Karpas-422 (cell line): ENCODE measurements at places on chromosomes 16 and 17. TPM values are rescaled to one million over a fixed set of nuclear protein-coding genes. Genes with fewer than 3 reads are reported as not detected.

Gene KRT12
- not detected in 2 replicates for total RNA-seq

Gene MYH3
- total RNA-seq, result 1.0 and 1.7 TPM in 2 replicates

DNA sequence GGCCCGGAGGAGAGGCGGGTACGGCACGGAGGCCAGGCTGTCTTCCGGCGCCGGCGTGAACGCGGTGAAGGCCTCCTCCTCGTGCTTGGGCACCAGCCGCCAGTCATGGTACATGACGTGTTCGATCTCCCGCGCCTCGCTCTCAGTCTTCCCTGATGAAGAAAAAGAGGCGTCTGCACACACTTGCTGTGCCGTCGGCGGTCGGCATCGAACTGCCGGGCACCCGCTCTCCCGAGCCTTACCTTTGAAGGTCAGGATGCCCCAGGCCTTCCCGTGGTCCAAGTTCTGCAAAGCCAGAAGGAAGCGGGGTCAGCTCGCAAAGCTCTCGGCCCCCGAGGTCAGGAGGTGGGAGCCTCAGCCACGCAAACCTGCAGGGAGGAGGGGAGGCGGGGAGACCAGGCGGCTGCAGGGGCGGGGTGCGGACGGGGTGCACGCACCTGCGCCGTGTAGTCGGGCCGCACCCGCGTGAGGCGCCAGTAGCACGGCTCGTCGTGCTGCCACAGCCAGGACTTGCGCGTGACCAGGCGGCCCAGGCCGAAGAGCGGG is at the start of gene EME2:
EME2 (plus strand) TSS at position 449 of the 546 bp plus-strand sequence. CDS start 418 bp downstream, outside the sequence.
- DNase-seq, result peak; percentile 79

DNA sequence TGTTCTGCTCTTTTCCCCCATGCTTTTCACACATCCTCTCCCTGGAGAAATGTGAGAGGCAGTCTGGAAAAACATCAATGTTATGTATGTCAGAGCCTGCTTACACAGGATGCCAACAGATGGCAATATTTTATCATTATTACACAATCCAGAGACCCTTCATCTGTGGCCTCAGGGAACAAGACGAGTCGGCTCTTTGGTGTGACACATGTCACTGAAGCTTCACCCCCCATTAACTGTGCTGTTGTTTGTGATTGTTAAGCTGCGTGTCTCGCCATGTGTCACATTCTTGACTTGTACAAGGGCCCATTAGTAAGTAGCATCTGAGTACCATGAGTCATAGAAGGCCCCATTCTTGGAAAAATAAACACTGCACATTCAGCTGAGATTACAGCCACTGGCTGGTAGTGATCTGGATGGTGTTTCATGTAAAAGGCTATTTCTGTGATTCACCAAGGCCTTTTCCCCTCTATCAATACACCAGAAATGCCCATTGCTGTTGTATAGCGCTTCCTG is 682.1 kb upstream of the SOX9 start:
- DNase-seq, result no peak

DNA sequence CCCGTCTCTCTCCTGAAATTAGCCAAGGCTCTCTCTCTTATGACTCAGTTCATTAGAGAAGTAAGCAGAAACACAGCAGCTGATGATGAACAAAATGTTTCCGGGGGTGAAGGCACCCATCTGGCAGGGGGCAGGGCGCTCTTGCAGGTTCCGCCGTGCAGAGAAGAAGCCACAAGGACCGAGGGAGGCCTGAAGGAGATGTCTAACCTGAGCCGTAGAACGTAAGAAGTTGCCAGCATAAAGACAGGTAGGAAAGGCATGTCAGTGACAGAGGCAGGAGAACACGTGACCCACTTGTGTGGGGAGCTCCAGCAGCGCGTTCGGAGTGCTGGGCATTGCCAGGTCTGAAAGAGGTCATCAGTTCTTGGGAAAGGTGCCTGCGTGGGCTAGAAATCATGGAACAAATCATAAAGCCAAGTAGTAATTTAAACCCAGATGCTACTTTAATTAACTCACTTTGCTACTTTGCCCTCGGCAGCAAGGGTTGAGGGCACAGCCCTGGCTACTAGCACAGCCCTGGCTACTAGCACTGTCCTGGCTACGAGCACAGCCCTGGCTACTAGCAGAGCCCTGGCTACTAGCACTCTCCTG is 198.6 kb downstream of the RPTOR start:
- no peak for DNase-seq
